ENCODE measurements at places on chromosomes 3 and 15.

DNA sequence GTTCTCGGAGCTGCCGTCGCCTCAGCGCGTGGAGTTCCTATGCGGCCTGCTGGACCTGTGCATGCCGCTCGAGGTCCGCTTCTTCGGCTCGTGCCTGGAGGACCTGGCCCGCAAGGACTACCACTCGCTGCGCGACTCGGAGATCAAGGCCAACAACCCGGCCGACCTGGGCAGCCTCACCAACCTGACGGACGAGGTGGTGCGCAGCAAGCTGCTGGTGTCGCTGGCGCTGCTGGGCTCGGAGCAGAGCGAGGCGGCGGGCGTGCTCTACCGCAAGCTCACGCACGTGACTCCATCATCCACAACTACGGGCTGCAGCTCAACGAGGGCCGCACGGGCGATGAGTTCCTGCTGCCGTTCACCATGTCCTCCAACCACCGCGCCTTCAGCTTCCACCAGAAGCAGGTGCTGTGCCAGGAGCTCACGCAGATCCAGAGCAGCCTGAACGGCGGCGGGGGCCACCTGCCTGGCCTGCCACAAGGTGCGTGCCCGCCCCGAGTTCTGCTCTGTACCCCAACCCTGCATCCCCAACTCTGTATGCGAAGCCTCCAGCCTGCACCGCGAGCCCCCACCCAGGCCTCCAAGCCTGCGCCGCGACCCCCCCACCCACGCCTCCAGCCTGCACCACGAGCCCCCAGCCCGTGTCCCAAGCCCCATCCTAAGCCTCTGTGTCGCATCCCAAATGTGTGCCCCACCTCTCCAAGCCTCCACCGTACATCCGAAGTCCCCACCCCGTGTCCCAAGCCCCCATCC is 178.2 kb downstream of the OR4M2 start:
- no peak for DNase-seq

GRCh38 chr3:126036056-126036549 is 47.8 kb downstream of the SLC41A3 start:
- DNase-seq, result no peak

DNA sequence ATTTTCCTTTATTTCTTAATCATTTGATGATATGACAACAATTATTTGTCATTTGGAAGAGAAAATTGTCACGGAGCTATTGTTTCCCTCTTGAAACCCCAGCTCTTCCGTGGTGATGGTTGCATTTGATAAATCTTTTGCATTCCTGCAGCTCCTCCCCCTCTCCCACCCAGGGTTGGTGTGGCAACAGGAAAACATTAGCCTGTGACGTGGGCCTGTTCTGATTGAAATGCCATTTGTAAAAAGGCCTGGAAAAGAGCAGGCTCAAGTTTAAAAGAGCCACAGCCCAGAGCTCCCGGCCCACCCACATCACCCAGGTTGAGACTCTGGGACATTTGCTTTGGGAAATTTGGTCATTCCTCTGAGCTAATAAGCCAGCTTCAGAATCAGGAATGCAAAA is 282.5 kb downstream of the RPLP1 start:
- DNase-seq, result no peak

GRCh38 chr15:64731012-64731804 is 44.2 kb downstream of the RBPMS2 start:
- DNase-seq, result peak; percentile 92

GRCh38 chr3:125061170-125061569 is 5.4 kb upstream of the HEG1 start:
- no peak for DNase-seq

- no peak for DNase-seq
Observed at GRCh38 chr3:54533856-54534255, 394.0 kb downstream of the LRTM1 start.

- no peak for DNase-seq
Observed at GRCh38 chr3:142274908-142275307, 49.5 kb upstream of the GK5 start.

GRCh38 chr15:39180030-39180429 is 400.8 kb upstream of the THBS1 start:
- no peak for DNase-seq

- no peak for DNase-seq
Observed at GRCh38 chr3:9254764-9255163, 5.3 kb upstream of the SRGAP3 start.

- DNase-seq, result no peak
Observed at GRCh38 chr3:150117076-150117475, 146.4 kb upstream of the PFN2 start.

DNA sequence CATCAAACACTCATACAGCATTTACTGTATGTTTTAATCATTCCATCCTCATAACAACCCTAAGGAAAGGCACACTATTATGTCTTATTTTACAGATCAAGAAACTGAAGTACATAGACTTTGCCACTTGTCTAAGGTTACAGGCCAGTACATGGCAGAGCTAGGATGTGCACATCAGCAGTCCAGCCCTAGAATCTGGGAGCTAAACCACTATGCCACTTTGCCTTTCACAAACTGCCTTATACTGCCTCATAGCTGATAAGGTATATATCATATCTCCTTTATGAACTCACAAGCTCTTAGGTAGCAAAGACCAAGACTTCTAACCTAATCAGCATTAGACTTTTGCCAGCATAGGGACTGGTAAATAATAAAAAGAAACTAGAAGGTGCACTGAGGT is 49.1 kb downstream of the MYO9A start:
- peak; percentile 55 for DNase-seq

DNA sequence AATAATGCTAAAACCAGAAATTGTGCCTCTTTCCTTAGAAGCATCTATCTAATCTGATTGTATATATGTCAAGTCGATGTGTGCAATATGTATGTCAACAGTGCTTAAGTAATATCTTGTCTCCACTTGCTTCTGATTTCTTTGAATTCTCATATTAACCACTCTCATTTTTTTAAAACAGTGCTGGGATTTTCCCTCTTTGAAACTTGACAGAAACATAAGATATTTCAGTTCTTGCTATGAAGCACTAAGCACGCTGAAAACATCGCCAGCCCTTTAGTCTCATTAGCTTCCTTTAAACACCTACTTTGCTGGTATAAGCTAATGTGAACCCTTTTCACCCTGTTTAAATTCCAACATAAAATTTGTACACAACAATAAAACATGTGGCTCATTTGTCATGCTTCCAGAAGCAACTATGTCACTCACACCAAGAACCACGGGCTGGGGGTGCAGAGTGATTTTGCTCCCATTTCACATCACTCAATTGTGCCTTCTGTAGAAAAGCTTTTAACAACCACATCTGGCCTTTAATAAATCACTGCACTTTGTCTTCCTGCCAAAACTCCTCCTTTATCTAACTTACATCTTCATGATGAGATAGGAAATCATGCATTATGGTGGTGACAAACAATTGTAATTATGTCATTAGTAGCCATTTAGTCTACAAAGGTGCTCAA is 185.2 kb downstream of the FOXP1 start:
- no peak for DNase-seq

DNA sequence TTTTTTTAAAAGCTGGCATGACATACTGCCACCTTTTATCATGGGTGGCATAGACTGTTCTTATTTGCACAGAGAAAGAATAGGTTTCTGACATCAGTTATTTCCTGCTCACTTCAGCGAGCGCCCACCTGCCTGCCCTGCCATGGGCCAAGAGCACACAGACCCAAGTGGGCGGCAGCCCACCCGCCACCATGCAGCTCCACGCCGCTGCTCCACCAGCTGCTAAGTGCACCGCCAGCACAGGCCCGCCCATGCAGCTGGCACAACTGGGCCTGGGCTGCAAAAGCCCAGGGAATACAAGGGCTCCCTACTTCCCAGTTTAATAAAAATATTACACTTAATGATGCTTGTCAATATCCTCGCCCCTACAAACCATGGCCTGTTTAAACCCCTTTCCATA is 15.4 kb downstream of the ZNF148 start:
- no peak for DNase-seq

- DNase-seq, result no peak
Observed at GRCh38 chr15:79053894-79054293, 36.7 kb downstream of the RASGRF1 start.

DNA sequence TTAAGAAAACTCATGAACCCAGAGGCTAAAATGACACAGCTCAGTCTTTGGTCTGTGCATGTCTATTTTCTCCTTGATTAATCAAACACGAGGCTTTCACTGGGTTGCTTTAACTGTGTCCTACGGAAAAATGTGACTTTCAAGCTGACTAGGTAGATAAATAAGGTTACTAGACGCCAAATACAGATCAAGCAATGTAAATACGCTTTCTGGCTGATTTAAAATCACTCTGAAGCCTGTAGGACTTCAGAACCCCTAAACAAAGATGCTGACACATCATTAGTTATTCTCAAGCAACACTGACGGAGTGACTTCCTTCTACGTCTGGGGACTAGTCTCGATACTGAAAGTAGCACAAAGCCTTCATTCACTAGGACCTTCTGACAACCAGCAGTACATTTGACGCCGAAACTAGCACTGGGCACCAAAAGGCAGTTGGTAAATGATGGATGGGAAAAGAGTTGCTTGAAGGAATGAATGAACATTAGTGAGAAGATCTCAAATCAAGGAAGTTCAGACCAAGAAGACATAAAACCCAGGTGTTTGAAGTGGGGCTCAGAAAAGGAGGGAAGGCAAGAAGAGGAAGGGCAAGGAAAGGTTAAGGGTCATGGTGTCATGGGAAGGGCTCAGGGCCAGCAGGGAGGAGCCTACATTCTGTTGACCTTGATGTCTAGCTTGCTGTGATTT is 67.1 kb upstream of the CDV3 start:
- peak; percentile 27 for DNase-seq

- peak; percentile 41 for DNase-seq
Observed at GRCh38 chr3:58084788-58085543, 76.7 kb downstream of the FLNB start.
